ENCODE measurements at places on chromosomes 13 and 19. TPM values are rescaled to one million over a fixed set of nuclear protein-coding genes. Genes with fewer than 3 reads are reported as not detected.
A peak's percentile ranks its signal among the peaks of the same experiment; 100 is the strongest.

FBXO46 gene
- 34.4 TPM for total RNA-seq

- DNase-seq = no peak
Measured at GRCh38 chr19:7513809-7514642, 1.9 kb upstream of the ZNF358 start.

DNA sequence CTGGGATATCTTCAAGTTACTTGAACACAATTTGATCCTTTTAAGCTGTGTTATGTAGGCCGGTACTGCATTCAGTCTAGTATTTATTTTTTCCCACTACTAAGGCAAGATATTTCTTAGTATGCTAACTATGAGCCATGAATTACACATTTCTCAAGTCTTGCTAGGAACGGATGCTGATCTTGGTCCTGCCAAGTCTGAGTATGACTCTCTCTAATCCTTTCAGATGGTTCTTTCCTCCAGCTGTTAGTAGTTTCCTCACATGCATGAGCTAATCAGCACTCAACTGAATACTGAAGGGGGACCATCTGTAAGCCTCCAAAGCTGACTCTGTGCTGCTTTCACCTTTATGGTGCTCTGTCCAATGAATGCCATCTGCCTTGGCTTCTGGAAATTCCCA is 460.3 kb downstream of the KCTD12 start:
- no peak for DNase-seq

DNA sequence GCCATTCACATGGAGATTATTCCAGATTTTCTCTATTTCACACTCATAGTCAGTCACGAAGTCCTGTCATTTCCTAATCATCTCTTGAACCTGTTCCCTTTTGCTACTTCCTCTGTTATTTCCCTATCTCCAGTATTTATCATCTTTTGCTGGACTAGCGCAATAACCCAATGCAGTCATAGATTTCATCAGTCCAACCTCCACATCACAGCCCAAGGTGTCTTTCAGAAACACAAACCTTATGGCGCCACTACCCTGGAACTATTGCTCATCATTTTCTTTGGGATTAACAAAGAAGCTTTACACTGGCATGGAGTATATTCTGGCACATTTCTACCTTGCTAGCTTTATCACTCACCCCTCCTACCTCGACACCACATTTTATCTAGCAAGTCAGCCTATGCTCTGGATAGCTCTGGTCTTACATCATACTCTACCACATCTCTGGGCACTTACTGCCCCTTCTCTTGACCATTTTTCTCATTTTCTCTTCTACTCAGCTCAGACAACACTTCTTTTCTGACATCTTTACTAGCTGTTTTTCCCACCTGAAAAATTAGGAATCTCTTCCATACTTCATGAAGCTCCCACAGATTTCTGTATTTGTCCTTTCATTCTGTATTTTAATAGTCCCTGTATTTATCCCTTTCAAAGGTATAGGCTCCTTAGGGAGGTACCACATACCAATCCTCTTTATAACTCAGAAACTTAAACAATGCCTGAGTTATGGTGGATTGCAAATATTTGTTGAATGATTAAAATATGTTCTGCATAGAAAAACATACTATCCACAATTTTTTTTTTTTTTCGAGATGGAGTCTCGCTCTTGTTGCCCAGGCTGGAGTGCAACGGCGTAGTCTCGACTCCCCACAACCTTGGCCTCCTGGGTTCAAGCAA is 534.7 kb downstream of the KLF12 start:
- no peak for DNase-seq

DNA sequence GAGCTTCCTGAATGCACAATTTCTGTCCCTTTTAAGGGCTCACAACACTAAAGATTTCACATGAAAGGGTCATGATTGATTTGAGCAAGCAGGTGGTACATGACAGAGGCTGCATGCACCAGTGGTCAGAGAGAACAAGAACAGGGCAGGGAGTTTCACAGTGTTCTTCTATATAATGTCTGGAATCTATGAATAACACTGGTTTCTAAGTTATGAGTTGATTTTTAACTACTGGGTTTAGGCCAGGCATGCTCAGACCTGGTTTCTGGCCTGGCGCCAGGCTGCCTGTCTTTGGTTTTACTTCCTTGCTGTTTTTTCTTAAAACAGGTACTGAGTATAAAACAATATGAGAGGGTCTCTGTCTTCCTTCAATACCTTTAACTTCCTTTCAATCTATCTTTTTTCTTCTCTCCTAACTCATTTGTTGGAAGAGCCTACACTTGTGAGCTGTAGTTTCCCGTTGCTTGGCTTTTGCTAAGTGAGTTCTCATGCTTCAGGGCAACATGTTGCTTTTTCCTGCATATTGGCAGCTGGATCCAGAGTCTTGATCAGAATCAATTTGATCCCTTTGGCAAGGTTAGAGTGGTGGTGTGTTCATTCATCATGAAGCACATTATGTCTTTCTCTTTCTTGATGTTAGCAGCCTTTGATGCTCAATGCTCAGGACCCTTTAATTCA is 38.5 kb upstream of the FGF14 start:
- no peak for DNase-seq

VSTM1 gene
- total RNA-seq = not detected

DNA sequence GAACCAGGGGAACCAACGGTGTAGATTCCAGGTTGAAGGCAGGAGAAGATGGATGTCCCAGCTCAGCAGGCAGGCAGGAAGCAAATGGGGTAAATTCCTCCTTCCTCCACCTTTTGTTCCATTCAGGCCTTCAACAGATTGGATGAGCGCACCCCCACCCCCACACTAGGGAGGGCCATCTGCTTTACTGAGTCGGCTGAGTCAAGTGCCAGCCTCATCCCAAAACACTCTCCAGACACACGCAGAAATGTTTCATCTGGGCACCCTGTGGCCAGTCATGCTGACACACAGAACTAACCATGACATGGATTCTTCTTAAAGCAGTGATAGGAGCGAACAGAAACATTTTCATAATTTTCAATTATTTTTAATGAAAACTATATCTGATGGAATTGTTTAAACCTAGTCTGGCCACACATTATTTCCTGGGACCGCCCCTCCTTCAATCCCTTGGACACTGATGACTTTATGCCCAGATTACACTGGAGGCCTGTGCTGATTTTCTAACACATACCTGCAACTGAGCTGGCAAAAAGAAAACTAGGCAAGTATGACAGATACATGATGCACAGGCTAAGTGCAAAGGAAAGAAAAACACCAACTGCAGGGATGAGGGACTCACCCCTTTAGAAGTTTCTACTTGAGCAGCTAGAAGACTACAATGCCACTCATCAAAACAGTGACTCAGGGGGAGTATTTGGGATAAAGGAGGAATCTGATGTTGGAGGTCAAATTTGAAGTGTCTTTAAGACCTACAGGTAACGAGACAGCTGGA is 154.2 kb downstream of the TNFRSF19 start:
- DNase-seq = peak; percentile 21

DNA sequence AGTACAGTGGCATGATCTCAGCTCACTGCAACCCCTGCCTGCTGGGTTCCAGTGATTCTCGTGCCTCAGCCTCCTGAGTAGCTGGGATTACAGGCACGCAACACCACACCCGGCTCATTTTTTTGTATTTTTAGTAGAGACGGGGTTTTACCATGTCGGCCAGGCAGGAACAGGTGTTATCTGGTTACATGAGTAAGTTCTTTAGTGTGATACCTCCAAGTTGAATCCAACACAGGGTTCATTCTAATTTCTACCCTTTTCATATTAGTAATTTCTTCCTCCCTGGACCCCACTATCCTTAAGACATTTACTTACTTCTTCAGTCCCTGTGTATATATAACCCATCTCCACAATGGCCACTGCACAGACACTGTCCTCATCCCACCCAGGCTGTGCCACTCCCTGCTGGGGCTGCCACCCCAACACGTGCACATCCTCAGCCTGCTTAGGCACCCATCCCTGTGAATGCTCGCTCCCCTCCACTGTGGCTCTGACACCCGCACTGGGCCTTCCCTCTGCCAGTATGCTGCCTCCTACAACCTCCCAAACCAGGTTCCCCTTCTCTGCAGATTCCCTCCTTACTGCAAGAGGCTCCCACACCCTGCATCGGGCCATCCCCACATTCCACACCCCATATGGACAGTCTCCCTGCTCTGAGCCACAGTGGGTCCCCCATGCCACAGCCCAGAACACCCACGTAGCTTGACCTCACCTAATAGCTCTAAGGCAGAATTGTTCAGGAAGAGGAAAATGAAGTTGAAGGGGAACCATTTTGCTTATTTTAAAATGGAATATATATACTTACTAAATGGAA is 147.1 kb downstream of the TBC1D4 start:
- DNase-seq = no peak

ZNF555 gene
- total RNA-seq = 7.5 TPM

- DNase-seq = no peak
Measured at GRCh38 chr19:50912727-50913716, 1.8 kb upstream of the KLK4 start.

GRCh38 chr19:33767898-33768413 is 28.7 kb upstream of the KCTD15 start:
- DNase-seq = peak; percentile 92

PEG3 gene
- total RNA-seq = not detected

- DNase-seq = no peak
Measured at GRCh38 chr13:112747256-112747655, 57.4 kb downstream of the ATP11A start.

GRCh38 chr19:18789883-18790565 is 1.1 kb downstream of the COMP start:
- DNase-seq = peak; percentile 84

SLC6A16 gene
- 0.31 TPM for total RNA-seq

LONP1 gene
- 137 TPM for total RNA-seq

DNA sequence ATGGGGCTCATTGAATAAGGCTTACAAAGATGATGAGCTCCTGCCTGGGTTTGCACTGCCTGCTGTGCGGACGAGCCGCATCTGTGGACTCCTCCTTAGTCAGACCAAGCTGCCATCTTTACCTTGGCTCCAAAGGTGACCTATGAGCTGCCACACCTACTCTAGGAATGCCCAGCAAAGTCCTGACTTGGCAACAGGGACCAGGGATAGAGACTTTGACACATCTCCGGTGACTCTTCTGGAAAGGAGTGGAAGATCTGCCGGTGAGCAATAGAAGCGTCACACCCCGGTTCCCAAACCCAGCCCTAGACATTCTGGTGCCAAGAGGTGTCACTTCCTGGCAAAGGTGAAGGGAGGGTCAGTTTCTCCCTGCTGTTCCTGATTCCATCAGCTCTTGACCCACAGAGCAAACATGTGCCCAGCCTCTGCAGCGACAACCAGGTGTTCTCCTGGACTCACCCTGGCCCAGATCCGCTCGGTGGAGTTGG is 50.2 kb upstream of the GTF3A start:
- DNase-seq = no peak

- no peak for DNase-seq
Measured at GRCh38 chr13:107681600-107681999, 533.7 kb downstream of the LIG4 start.

DNA sequence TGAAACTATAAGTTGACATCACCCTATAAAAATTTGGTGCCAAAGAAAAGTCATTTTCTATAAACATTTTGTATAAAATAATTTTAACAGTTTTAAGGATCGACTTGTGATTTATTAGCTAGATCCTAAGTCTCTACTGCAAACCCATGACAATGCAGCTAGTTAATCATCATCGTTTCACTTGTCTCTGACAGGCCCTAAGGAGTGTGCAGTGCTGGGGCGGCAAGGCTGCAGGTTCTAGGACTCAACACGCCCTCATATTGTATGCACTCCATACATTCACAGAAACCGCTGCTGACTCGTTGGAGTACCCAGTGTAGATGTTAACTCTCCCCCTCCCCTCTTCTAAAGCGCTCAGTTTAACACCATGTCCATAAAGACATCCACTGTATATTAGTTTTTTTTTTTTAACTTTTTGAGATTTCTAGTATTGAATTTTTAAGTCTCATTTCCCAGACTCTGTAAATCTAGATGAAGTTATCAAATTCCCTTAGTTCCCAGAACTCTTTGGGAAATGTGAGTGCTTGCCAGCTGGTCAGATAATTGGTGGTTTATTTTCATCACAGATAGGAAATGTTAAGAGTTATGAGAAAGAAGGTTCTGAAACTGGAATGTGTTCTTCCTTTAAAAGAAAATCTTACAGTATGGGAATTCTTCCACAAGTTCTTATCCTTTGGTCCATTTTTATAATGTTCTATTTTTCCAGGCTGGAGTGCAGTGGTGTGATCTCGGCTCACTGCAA is 162.8 kb upstream of the RNF113B start:
- DNase-seq = no peak

DNA sequence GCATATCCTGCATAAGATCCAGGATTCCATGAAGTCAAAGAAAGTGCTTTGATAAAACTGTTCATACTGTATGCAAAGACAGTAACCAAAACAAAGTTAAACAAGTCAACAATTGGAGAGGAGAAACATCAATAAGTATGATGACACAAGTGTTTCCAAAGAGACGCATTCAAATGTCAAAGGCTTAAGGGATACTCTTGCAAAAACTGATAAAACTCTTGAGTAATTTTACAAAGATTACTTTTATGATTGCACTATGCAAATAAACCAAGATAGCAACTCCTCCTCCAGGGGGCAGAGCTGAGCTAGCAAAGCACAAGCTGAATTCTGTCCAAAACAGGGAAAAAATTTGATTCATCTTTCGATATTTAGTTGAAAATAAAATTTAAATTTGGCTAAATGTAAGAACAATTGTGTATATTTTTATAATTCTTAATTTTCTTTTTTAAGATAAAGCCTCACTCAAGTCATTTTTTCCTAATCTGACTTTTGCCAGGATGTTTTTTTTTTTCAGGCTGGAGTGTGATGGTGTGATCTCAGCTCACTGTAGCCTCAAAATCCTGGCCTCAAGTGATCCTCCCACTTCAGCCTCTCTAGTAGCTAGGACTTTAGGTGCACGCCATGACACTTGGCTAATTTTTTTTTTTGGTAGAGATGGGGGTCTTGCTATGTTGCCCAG is 84.0 kb downstream of the MZT1 start:
- peak; percentile 66 for DNase-seq
